EL (cell line): ENCODE measurements at places on chromosomes 2 and 18.

DNA sequence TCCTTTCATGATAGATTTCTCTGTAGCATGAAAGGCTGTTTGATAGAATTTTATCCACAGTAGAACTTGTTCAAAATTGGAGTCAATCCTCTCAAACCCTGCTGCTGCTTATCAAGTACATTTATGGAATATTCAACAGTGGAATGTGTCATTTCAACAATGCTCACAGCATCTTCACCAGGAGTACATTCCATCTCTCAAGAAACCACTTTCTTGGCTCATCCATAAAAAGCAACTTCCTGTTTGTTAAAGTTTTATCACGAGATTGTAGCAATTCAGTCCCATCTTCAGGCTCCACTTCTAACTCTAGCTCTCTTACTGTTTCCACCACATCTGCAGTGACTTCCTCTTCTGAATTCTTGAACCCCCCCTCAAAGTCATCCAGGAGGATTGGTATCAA is 29.4 kb downstream of the PDCL3 start:
- DNase-seq: peak; percentile 32

- no peak for DNase-seq
Observed at GRCh38 chr18:63676526-63677323, 15.0 kb upstream of the SERPINB3 start.

GRCh38 chr2:175450029-175450760 is 268.7 kb upstream of the ATP5MC3 start:
- DNase-seq: no peak

- DNase-seq: peak; percentile 74
Observed at GRCh38 chr2:39325966-39326365, 82.2 kb upstream of the CDKL4 start.

- peak; percentile 1 for DNase-seq
Observed at GRCh38 chr2:51717312-51717711, 685.4 kb upstream of the NRXN1 start.
